ENCODE measurements at places on chromosomes 3 and 15.
A peak's percentile ranks its signal among the peaks of the same experiment; 100 is the strongest.

DNA sequence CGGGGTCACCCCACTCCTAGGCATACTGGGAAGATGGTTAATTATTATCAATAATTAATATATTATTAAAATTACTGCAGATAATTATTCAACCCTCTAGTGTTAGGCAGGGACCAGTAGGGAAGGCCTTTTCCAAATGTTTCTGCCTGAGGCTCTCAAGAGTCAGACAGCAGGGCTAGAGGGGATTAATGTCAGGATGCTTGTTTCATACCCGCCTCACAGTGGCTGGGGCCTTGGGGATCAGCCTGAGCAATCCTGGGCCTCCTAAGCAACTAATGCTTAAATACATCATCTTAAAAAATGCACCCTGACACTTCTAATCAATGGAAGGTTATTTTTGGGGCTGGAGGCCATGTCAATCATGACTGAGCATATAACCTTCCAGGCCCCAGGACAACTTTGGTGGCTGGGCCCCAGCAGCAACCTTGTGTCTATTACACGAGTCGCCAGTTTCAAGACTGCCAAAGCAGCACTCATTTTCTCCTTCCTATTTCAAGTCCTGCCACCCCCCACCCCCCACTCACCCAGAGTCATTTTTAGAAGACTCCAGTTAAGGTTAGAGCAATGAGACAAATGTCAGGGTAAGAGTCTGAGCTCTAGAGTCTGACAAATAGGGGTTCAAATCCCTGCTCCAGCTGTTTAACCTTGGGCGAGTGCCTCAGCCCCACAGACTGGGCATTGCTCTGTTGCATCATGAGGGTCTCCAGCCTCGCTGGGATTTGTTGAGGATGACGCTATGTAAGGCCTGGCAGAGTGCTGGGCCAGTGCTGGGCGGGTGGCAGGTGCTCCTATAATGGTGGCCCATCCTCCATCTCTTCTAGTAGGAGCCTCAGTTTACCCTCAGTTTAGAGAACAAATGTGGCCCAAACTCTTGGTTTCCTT, 6.1 kb downstream of the AMOTL2 start:
- no peak for DNase-seq

DNA sequence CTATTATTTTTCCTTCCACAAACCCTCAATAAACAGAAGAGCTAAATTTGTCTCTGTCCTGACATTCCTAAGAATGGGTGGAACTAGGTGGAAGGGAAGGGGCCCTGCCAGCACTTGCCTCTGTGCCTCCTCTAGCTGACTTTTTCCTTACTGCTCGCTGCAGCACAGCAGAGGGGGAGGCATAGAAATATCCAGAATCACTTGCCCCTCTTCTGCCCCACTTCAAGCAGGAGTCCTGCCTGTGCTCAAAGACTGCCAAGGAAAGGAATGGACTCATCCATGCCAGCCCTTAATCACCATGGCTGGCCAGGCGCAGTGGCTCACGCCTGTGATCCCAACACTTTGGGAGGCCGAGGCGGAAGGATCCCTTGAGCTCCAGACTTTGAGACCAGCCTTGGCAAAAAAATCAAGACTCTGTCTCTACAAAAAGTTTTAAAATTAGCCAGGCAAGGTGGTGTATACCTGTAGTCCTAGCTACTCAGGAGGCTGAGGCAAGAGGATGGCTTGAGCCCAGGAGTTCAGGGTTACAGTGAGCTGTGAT, 51.8 kb downstream of the ADCY5 start:
- no peak for DNase-seq

DNA sequence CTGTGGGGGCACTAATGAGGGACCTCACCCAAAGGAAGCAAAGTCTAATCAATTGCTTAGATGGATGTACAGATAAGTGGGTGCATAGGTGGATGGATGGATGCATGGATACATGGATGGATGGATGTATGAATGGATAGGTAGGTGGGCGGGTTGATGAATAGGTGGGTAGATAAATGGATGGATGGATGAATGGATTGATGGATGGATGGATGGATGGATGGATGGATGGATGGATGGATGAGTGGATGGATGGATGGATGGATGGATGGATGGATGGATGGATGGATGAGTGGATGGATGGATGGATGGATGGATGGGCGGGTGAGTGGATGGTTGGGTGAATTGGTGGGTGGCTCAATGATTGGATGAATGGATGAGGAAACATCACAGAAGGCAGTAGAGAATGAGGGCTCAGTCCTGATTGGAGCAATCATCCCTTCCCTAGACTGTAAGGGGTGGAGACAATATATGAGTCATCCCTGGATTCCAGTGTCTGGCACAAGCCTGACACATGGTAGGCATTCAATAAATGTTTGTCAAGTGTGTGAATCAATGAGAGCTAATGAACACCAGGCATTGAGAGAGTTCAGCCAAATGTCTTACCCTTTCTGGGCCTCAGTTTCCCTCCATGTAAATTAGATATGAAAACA, 40.4 kb upstream of the PXYLP1 start:
- no peak for DNase-seq

- no peak for DNase-seq
These were observed 14.6 kb upstream of the PLA2G4E start for GRCh38 chr15:42035435-42035761.

- DNase-seq = peak; percentile 38
These were observed 53.6 kb downstream of the VGLL3 start for GRCh38 chr3:86937306-86937791.

DNA sequence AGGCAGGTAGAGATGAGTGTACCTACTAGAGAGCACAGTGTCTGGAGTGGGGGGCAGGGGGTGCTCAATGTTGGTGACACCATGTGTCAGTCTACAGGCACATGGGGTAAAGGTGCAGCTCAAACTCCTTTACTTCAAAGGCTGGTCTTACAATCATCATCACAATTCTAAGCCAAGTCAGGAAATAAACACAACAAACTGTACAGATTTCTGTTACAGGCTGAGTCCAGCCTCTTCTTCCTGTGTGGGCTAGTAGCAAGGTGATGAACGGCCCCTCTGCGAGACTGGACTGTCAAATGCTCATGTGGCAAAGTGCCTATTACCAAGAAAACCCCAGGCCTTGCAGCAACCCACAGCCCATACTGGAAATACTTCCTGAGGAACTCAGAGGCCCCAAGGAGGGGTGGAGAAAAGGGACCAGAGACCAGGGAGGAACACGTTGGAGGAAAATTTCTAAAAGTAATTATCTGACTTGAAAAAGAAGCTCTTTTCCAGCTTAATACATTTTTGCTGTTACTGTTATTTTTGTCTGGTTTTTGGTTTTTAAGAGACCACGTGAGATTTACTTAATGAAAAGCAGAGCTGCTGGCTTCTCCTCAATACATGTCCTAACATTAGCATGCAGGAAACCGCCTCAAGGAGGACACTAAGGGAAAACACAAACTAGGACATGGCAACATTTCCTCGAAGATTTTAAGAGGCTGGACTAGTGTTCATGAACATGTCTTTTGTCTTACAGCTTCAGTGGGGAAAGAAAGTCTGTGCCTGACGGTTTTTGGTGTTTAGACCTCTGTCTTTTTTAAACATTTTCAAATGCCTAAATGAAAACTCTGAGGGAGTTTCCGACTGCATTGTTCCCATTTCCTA, 29.5 kb downstream of the TBC1D2B start:
- DNase-seq = no peak

GRCh38 chr3:121619691-121620090, 26.5 kb downstream of the FBXO40 start:
- DNase-seq = no peak

- DNase-seq = no peak
These were observed 986.5 kb downstream of the ROBO2 start for GRCh38 chr3:78026318-78026828.

GRCh38 chr3:50166620-50167019, 11.5 kb downstream of the SEMA3F start:
- no peak for DNase-seq

GRCh38 chr3:25971736-25972135, 181.8 kb downstream of the OXSM start:
- DNase-seq = no peak

DNA sequence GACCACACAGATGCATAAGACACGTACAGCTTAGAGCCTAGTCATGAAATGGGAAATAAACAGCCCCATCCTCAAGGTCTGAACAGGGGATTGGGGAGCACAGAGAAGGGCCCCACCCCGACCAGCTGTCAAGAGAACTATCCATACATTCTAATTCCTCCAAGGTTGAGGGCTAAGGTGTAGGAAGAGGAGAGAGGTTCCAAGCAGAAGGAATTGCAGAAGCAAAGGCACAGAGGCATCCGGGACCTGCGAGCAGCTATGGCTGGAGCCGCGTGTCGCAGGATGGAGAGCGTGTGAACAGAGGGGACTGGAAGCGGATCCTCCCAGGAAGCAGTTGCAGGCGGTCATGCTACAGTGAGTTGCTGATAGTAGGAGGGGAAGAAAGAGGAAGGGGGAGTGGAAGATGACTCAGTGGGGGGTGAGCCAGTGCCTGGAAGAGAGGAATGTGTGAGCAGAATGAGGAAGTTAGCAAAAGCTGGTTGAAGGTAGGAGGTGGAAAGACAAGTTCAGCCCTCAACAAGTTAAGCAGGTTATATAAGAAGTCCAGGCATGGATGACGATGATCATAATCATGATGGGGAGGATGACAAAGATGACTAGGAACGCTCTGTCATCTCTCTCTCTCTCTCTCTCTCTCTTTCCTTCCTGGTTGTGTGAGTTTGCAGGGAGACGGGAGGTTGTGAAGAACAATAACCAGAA, 89.7 kb downstream of the LIPC start:
- no peak for DNase-seq

GRCh38 chr3:133691273-133692107, 29.7 kb upstream of the TOPBP1 start:
- DNase-seq = no peak

DNA sequence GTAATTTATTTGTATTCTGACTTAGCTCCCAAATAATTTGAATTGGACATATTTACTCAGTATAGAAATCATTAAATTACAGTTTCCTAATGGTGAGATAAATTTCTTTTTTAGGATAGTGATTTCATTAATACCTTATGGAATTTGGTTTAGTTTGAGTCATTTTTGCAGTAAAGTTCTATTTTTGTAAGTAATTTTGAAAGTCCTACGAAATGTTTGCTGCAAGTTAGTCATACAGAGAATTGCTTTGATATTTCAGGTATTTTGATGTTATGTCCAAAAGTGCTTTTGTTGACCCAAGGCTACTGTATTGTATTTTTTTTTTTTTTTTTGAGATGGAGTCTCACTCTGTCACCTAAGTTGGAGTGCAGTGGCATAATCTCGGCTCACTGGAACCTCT, 41.7 kb downstream of the TCF12 start:
- no peak for DNase-seq

DNA sequence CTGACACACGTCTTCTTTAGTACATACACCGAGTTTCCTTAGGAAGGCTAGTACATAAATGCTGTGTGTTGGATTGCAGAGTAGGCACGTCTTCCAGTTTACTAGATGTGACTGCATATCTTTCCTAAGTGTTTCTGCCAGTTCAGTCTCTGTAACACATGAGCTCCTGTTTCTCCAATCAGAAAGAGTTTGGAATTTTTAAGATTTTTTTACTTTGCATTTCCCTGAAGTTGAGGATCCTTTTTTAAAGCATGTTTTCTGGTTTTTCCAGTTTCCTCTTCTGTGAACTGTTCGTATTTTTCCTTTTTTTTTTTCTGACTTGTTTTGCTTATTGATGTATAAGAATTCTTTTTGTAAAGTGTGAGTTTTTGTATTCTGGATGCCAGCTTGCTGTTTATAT, 7.5 kb upstream of the POLR2M start:
- DNase-seq = no peak

DNA sequence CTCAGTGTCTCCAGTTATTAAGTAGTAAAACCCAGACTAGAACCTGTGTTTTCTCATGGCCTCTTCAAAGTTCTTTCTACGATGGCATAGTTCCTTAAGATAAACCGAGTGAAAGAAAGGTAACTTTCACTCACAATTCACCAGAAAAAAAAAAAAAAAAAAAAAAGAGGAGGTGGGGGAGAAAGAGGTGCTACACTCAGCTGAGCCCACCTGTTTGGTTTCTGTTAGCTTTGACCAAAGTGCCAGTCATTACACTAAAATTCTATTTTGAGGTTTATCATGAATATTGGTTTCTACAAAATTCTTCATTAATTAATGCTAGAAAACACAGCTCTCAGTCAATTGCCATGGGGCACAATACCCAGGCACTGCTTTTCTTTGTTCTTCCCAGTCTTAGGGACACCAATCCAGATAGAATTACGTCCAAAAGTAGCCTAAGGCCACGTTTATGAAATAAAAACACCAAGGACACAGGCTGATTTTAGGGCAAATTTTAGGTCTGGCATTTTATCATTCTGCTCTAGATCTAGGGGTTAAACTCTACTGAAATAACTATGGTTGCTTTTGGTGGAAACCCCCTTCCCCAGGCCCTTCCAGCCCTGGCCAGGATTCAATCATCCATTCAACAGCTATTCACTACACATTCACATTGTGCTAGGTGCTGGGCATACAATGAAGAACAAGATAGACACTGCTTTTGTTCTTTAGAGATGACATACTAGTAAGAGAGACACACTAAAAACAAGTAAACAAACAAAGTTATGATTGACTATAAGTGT, 1097.8 kb downstream of the FHIT start:
- DNase-seq = no peak

DNA sequence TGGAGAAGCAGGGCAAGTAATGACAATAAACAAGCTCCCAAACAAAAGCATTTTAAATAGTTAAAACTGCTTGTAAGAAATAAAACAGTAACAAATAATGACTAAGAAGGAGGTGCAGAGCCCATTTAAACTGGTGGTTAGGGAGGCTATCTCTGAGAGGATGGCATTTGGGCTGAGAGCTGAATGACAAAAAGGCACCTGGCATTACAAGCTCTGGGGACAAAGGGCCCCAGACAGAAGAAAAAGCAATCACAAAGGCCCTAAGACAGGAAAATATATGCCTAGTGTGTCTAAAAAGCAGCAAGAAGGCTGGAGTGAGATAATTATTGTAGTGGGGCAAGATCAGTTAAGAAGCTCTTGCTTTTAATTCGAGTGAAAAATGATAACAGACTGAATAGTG, 9.6 kb downstream of the TMEM39A start:
- no peak for DNase-seq

DNA sequence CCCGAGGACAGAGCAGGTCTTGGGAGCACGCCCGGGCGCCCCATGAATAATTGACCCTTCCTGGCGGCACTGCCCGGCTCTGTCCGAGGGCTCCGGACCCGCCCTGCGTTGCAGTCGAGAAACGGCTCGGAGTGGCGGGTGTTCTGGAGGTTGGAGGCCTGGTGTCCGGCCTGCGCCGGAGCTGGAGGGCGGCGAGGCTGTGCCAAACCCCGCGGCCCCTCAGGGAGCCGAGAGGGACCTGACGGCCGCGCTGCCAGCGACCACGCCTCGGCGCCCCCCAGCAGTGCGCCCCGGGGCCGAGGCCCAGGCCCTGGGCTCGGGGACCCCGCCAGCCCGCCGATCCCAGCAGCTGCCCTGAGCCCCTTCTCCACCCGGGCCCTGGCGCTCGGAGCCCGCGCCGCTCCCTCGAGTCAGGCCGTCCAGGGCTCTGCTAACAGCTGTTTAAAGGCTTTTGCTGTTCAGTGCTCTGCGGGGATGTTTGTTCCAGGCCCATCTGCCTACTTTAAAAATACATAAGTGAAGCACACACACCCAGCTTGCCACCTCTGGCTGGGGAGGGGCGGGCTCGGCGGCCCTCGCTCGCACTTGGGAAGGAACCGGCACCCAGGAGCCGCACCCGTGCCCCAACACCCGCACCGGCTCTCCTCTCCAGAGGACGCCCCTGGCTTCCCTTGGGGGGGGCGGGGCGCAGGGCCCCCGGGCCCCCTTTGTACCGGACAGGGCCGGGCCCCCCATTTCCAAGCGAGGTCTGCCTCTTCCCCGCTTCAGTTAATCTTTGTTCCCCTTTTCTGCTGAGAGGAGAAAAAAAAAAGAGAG, 730 bp upstream of the ZNF710 start:
- DNase-seq = no peak

Data from amniotic stem cell (primary cell).